ENCODE measurements at places on chromosomes 2 and 18.

DNA sequence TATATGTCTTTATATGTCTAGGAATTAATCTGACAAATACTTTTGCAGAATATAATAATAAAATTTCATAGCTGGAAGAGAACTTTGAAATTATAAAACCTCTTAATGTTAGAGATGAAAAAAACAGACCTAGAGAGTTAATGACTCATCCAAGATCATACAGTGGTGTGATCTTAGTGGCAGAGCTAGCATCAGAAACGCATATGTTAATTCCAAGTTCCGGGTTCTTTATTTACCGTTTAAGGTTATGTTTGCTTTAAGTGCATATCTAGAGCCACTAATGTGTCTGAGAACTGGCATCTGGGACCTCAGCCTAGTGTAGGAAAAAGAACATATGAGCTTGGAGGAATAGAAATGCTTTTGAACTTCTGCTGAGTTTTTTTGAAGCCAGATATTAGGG is 24.3 kb downstream of the CERS6 start:
- DNase-seq = no peak

DNA sequence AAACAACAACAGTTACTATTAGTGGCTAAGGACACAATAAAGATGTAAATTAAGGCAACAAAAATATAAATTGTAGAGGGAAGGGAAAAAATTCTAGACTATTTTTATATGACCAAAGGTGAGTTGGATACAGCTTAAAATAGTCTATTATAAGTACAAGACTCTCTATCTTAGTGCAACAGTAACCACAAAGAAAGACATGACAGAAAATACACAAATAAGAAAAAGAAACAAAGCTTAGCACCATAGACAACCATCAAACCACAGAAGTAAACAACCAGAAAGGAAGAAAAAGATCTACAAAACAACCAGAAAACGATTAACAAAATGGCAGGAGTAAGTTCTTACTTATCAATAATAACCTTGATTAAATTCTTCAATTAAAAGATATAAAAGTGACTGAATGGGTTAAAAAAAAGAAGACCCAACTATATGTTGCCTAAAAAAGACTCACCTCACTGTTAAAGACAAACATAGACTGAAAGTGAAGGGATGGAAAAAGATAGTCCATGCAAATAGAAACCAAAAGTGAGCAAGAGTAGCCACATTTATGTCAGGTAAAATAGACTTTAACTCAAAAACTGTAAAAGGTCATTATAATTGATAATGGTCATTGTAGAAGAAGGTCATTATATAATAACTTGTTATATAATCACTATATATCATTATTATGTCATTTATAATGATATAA is 62.5 kb downstream of the USP40 start:
- DNase-seq = no peak

DNA sequence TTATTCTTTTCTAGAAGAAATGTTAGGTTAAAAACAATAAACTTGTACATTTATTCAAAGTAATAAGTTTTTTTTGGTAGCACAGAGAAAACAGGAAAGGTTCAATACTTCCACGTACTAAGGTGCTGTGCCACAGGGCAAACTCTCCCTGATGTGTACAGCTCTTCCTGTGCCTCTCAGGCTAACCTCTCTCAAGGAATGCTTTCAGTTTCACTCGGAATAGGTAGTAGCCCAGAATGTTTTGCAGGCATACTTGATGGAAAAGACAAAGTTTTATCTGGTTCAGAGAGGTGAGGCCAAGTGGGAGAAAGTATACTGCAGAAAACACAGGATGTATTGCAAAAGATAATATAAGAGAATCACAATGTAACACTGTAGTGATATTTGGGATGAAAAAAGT is 171.0 kb upstream of the ZFP36L2 start:
- no peak for DNase-seq

DNA sequence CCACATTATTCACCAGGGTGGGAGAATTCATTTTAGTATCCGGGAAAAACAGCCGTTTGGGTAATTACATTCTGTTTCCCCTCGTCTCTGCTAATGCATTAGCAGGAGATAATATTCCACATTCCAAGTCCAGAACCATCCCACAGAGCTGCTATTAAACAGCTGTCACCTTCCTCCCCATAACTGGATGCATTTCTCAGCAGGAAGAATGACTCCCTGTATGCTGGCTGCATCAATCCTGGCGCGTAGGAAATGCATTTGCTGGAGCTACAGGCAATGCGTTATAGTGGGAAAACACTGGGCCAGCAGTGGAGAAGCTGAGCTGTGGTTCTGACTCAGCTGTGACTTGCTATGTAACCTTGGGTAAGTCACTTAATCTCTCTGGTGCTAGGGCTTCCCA is 246.0 kb downstream of the CLIP4 start:
- DNase-seq = peak; percentile 20

DNA sequence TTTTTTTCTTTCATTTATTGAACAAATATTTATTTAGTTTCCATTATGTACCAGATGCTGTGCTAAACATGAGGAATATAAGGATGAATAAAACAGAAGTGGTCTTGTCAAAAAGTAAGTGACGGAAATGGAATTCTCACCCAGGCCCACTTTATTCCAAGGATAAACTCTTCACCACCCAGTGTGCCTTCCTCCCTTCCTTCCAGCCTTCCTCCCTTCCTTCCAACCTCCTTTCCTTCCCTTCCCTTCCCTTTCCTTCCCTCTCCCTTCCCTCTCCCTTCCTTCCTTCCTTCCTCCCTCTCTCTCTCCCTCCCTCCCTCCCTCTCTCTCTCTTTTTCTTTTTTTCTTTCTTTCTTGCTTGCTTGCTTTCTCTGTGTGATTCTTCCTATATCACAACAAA is 240.8 kb downstream of the DPP10 start:
- DNase-seq = no peak

- DNase-seq = no peak
Observed at GRCh38 chr18:55110436-55110835, 151.2 kb upstream of the CCDC68 start.

GRCh38 chr2:12923907-12924610 is 207.3 kb downstream of the TRIB2 start:
- DNase-seq = peak; percentile 72

DNA sequence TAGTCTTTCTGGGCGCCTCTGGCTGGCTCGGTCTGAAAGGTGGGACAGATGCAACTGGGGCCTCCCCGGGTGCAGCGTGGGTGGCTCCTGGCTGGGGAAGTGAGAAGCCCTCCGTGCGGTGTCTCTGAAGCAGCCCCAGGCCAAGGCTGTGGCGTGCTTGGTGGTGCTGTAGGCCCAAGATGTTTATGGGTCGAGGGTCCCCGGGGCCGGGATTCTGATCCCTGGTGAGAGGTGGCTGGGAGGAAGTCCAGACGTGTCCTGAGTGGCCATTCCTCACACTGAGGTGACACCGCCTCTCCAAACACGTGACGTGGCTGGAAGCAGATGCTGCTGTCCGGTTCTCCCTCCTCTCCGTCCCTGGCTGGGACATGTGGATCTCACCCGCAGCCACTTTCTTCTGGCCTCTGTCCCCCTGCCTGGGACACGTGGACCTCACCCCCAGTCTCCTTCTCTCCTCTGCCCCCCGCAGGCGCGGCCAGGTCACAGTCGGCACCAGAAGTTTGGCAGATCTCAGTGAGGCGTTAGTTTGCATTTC is 12.6 kb downstream of the RTP5 start:
- no peak for DNase-seq

GRCh38 chr2:195026261-195026660 is 630.8 kb upstream of the SLC39A10 start:
- peak; percentile 60 for DNase-seq

- no peak for DNase-seq
Observed at GRCh38 chr2:48457227-48457626, 72.7 kb upstream of the STON1 start.

DNA sequence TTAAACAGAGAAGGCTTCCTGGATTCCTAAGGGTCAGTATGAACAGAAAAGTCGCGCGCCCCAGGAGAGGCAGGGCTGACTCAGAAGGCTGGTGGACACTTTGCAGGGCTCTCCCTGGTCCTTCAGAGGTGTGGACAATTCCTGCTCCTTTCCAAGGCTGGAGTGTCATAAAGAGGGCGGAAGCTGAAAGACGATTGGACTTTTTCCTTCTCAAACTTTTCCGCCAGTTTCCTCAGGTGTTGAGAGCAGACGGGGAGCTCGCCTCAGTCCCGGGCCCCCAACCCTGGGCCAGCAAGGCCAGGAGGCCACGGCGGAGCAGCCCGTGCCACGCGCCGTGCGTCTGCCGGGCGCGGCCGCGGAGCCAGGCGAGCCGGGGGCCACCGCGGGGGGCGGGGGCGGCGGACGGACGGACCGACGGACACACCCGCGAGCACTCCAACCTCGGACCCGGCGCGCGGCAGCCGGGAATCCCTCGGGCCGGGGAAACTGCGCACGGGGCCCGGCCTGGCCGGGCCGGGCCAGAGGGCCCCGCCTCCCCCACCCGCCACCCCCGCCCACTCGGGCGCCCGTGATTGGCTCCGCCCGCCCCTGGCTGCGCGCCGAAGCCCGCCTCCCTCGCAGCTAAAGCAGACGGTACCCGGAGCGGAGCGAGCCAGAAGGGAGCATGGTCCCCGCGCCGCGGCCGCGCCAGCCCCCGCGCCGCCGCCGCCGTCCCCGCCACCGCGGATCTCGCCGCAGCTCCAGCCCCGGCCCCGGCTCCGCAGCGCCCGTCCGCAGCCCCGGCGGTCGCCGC is at the start of gene KLHL29:
TSS of gene KLHL29 (plus strand) at position 629 of the 793 bp plus-strand sequence. CDS start 177,018 bp downstream, outside the sequence.
- DNase-seq = peak; percentile 77

DNA sequence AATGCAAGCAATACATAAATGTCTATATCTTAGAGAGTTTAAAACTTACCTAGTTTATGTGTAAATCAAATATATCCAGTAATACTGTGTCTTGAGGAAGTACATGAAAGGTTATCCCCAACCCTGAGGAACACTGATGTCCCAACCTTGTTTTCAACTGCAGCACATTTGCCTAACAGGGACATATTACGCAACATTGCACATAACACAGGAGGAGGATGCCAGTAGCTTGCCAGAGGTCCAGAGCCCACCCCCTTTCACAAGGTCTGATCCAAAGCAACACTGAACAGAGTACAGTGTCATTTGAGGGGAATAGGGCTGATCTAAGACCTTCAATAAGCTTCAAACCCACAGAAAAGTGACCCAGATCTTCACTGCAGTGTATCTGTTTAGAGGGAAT is 678.5 kb downstream of the ARHGAP15 start:
- no peak for DNase-seq

GRCh38 chr2:217840522-217840921 is 162.3 kb downstream of the TNS1 start:
- no peak for DNase-seq

- no peak for DNase-seq
Observed at GRCh38 chr2:208101716-208102631, 22.4 kb downstream of the CRYGD start.

DNA sequence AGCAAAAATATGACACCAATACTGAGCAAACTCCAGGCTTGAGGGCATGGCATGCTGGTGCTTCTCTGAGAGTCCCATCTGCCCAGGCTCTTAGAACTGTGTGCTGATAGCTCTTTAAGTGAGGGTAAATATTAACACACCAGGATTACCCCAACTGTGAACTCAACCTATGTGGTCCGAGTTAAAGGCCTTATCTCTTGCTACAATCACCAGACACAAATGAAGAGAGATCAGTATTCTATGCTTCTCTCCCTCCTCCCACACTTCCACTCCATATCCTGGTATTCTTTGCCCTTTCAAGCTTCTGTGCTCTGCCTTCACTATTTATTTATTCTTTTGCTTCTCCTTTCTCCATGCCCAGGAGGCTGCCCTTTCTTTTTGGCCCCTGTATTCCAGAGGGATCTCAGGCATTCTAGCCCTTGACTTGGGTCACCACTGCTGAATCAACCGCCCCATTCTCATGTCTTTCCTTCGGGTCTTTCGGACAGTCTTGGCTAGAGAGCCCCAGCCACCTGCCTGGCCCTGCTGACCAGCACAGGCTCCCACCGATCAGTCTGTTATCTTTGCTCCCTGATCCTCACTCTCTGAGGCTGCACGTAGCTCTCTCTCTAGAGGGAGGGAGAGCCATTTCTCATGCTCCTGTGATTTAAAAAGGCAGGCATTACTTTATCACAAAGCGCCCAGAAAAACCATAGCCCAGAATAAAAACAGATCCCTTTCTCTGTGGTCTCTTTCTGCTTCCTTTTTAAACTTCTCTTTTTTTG is 17.2 kb upstream of the HK2 start:
- no peak for DNase-seq

DNA sequence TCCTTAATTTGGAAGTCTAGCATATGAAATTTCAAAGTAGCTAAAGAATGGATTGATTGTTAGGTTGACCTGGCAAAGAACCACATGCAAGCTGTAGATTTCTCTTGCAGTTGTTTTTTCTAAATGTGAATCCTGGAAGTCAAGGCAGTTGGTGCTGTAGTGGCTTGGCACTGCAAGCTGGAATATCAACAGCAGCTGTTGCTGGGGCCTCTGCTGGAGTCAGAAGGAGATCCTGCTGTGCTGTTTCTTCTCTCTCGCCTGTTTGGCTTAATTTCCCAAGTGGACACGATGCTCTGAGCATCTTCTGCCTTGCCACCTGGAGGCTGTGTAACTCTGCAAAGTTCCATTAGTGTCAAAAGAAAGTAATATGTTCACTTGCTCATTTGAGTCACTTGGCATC is 12.6 kb downstream of the PIK3C3 start:
- no peak for DNase-seq

DNA sequence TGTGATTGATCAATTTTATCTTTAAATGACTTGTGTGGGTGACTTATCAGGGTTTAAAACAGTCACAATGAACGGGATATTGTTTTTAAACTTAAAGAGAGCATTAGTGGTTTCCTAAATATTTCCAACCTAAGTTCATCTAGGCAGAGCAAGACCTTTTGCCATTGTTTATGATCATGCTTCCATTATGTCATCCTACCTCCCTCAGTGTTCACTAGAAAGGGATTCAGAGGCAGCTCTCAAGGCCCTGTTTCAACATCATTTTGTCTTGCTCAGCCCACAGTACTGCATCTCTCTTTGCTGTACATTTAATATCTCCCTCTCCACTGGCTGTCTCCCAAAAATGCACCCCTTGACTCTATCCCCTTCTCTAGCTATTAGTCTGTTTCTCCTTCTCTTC is 21.5 kb upstream of the PELI1 start:
- peak; percentile 43 for DNase-seq

- DNase-seq = peak; percentile 73
Observed at GRCh38 chr2:109466674-109467575, 146.8 kb downstream of the SEPTIN10 start.

- peak; percentile 97 for DNase-seq
Observed at GRCh38 chr2:121480826-121481225, 49.9 kb upstream of the RNU4ATAC start.

DNA sequence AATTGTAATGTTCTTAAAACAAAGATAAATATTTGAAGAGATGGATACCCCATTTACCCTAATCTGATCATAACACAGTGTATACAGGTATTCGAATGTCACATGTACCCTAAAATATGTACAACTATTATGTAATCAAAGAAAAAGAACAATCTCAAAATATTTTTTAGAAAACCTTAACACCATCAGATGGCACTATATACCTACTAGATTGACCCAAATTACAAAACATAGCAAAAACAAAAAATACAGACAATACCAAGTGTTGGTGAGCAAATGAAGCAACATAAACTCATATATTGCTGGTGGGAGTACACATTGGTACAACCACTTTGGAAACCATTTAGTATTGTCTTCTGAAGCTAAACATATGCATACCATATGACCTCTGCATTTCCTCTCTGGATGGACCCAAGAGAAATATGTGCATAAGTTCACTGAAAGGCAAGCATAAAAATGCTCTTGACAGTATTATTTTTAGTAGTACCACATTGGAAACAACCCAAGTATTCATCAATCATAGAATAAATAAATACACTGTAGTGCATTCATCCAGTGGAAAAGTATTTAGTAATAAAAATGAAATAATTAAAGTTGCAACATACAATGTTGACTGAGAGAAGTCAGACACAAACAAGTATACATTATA is 55.8 kb downstream of the GDF7 start:
- peak; percentile 13 for DNase-seq
